ENCODE measurements at places on chromosomes 6 and 20. TPM values are rescaled to one million over a fixed set of nuclear protein-coding genes. Genes with fewer than 3 reads are reported as not detected.

LST1 gene
- 8.6 TPM for total RNA-seq

GLP1R gene
- not detected for total RNA-seq

ZBTB24 gene
- total RNA-seq, result 2.9 TPM

SRXN1 gene
- 166 TPM for total RNA-seq

ZKSCAN8 gene
- total RNA-seq, result 5.4 TPM

JPH2 gene
- 0.09 TPM for total RNA-seq

MUCL3 gene
- not detected for total RNA-seq

CYP39A1 gene
- 59.7 TPM for total RNA-seq

RAET1L gene
- not detected for total RNA-seq

NKX2-2 gene
- total RNA-seq, result not detected
